ENCODE measurements at places on chromosomes 2 and 18.

- peak; percentile 74 for DNase-seq
Measured at GRCh38 chr2:28359222-28360057, 33.2 kb upstream of the FOSL2 start.

- no peak for DNase-seq
Measured at GRCh38 chr2:62334440-62335058, 138.6 kb downstream of the B3GNT2 start.

DNA sequence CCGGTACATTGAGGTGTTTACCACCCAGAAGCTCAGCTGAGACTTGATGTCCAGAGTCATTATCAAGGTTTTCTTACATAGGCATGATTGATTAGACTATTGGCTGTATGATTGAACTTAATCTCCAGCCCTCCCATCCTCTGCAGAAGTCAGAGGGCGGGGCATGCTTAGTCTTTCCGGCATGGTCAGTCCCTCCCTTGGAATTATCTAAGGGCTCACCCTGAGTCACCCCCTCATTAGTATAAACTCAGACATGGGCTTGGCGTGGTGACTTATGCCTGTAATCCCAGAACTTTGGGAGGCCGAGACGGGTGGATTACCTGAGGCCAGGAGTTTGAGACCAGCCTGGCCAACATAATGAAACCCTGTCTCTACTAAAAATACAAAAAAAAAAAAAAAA, 243.9 kb downstream of the VAPA start:
- no peak for DNase-seq

GRCh38 chr2:37020212-37020886, 54.0 kb upstream of the STRN start:
- no peak for DNase-seq

DNA sequence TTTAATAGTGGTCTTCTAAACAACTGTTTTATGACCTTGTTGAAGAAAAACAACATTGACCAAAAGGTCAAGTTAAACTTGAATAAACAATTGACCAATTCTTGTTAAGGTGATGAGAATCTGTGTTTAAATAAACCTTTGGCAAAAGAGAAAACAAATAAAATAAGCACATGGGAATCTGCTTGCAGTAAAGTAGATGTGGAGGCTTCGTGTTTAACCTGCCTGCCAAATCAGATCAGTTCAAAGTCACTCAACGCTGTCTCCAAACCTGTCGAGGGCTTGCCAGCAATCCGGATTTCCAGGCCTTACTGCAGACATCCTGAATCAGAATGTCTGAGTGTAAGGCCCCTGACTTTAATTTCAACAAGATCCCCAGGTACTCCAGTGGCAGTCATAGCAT, 55.1 kb upstream of the AQP4 start:
- no peak for DNase-seq

DNA sequence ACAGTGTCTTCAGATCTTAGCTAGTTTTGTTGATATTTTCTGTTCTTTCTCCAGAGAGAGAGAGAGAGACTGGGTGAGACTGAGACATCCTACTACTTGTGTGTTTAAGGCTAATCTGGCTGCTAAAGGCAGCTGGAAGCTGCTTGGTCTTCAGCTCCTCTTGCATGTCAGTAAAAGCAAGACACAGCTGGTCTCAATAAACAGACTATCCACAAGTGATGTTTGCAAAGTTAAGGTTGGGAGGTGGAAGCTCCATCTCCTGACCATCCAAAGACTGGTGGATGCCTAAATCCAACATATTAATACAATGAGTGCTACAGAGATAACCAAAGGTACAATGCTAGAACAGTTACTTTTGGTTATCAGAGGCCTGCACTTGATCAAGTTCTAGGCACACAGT, 17.8 kb downstream of the ERFE start:
- DNase-seq, result no peak

DNA sequence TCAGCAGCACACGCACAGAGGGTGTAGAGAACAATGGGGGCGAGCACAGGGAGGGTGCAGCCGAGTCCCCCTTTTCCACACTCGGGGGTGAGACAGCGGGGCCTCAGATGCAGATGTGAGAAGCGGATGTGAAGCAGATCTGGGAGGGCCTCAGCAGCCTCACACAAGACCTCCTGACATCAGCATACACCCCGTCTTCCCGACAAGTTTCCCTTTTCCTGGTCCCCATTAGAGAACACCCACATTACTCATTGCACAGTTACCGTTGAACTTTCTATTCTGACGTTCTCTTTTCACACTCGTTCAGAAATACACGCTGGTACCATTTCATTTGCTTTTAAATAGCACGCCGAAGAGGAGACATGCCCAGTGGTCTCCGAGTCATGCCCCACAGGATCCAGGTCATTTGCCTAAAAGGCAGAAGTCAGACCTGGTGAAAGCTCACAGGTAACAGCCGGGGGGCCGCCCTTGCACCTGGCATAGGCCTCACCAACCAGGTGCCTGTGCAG, 129.5 kb upstream of the ID2 start:
- no peak for DNase-seq

GRCh38 chr18:67509741-67510391, 6.7 kb downstream of the DSEL start:
- DNase-seq, result no peak
